ENCODE measurements at places on chromosomes 5 and 9.

GRCh38 chr9:83509402-83509801 lies 28.8 kb downstream of the FRMD3 start:
- no peak for DNase-seq

GRCh38 chr9:99158629-99159028 lies 53.7 kb downstream of the TGFBR1 start:
- DNase-seq: no peak

- DNase-seq: no peak
Measured at GRCh38 chr9:100213730-100214477, 114.9 kb downstream of the INVS start.

- DNase-seq: no peak
Measured at GRCh38 chr5:115460472-115460871, 84.1 kb downstream of the FEM1C start.

GRCh38 chr5:92879806-92880543 lies 701.0 kb downstream of the NR2F1-AS1 start:
- DNase-seq: no peak

- no peak for DNase-seq
Measured at GRCh38 chr5:147901599-147902039, 4.7 kb downstream of the C5orf46 start.

GRCh38 chr9:110316261-110317075 lies 21.2 kb downstream of the TXNDC8 start:
- DNase-seq: no peak

DNA sequence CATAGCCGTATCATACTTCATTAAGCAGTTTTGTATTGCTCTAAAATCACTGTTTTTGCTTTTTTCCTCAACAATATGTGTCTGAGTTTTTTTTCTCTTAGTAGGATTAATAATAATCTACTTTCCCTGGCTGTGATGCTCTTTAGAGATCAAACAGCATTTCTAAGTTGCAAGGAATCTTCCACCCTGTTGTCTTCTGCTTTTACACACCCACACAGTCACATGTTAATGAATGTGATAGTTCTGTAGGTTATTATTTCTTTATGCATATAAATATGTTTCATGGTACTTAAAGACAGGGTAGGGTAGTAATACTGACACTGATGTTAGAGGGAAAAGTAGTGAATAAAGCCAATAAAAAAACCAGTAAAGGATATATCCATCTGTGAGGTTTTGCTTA lies 29.3 kb downstream of the SLC44A1 start:
- DNase-seq: no peak

DNA sequence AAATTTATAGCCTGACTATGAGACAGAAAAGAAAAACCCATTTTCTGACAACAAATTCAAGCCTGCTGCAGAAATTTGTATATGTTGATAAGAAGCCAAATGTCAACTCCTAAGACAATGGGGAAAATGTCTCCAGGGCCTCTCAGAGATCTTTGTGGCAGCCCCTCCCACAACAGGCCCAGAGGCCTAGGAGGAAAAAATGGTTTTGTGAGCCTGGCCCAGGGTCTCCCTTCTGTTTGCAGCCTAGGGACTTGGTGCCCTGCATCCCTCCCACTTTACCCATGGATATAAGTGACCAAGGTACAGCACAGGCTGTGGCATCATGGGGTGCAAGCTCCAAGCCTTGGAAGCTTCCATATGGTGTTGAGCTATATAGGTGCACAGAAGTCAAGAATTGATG lies 740.2 kb downstream of the SEMA5A start:
- DNase-seq: no peak

DNA sequence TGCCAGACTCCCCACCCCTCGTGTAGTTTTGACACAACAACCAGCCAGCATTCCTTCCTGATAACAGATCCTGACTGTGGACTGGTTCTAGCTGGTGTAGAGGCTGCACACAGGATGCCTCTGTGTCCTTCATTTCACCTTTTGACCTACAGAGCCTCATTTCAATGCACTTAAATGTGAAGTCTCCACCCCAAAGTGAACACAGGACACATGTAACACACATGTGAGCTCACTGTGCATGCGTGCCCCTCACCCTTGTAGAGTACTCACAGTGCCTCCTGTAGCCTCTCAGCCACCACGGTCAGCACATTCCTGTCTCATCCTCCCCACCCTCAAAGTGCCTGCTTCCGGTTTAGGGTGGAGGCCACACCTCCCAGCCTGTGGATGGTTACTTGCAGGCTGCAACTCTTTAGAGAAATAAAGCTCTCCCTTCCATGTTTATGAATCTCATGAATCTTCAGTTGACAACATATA lies 11.6 kb upstream of the NKD2 start:
- no peak for DNase-seq

DNA sequence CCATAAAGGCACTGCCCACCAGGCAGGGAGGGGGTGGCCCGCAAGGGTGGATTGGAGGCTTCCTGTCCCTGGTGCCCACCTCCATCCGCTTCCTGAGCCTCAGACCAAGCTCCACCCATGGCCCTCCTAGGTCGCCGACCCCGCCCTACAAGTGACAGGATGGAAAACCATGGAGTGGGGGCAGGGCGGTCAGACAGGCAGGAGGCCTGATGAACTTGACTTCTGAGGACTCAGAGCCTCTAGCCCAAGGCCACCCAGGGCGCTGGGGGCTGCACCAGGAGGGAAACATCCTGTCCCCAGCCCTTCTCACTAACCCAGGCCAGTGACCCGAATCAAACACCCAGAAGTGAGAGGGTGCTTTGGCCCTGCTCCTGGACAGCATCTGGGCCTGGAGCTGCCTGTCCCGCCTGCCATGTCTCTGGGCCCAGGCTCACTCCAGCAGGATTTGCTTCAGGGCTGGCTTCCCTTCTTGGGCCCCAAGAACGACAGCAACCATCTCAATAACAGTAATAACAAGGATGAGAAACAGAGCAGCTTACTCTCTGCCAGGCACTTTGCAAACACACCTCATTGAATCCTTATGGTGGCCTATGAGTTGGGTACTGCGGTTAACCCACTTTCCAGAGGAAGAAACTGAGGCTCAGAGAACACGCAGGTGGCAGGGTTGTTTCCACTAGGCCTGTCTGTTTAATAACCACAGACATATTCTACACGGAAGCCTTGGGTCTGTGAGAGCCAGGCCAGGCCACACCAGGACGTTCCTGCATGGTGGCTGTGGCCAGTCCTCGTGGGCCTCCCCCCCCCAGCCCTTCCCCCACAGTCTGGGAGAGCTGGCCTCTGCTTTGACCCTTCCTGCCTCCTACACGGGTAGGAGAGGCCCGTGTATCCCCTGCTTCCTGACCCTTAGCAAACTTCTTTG lies 4.4 kb upstream of the ST6GALNAC6 start:
- DNase-seq: no peak

Data from SK-N-SH (cell line).